ENCODE measurements at places on chromosomes 11 and 22.
A peak's percentile ranks its signal among the peaks of the same experiment; 100 is the strongest.

GRCh38 chr22:37051391-37052385 lies at the start of gene KCTD17:
Gene KCTD17, plus strand, starts transcription at chr22:37051742. Its CDS starts 19 bp downstream, at chr22:37051761.
- DNase-seq = peak; percentile 67

DNA sequence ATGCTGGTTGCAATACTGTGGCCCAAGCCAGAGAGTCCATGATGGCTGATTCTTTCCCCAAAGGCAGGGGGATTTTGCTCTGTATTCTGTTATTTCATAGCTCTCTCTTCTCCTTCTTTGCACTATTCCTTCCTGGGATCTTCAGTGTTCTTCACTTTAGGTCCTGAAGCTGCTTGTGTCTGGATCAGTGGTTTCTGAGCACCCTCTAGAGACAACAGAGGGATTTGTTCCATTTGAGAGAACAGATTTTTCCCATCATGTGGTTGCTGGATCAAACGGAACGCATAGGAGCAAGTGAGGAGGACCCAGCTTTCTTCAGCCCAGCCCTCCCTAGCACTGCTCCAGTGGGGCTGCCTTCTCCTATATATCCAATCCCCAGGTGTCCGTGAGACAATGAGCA lies 68.7 kb upstream of the SYN3 start:
- DNase-seq = no peak

DNA sequence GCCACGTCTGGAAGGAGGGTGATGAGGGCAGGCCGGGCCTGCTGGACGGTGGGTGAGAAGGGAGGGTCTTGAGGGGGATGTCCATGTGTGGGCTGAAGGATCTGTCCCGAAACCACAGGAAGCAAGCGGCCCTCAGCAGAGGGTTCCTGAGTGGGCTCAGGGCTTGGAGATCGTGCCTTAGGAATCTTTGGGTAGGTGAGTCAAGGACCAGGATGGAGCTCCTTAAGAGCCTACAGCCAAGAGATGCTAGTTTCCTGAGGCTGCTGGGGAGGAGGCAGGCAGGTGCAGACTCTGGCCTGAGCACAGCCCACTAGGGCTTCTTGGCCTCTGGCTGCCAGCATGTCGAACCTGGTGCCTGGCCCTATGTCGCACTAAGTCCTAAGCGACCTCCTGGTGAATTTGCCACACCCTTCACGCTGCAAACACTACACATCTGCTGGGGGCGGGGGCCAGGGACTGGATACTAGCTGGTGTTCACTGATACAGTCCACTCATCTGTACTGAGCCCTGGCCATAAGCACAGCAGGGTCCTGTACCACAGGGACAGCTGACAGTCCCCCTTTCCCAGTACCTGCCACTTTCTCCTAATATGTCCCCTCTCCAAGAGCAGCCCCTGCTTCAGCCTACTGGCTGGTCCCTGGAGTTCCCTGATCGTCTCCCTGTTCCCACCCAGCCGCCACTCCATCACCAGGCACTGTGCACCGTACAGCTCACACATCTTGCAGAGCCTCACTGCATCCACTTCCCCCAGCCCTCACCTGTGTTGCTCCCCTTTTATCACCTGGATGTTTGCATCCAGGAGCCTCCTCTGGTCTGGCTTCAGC lies 19.5 kb downstream of the GNAZ start:
- no peak for DNase-seq

DNA sequence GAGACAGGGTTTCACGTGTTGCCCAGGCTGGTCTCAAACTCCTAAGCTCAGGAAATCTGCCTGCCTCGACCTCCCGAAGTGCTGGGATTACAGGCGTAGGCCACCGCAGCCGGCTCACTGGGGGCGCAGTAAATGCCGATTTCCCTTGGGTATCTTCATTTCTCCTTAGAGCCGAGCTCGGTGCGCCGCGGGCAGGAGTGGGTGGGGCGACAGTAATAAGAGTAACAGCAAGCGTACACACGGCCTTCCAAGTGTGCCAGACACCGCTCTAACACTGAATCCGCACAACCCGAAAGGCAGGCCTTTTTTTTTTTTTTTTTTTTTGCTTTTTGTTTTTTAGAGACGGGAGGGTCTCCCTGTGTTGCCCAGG lies 500 bp upstream of the ADSL start:
- no peak for DNase-seq

DNA sequence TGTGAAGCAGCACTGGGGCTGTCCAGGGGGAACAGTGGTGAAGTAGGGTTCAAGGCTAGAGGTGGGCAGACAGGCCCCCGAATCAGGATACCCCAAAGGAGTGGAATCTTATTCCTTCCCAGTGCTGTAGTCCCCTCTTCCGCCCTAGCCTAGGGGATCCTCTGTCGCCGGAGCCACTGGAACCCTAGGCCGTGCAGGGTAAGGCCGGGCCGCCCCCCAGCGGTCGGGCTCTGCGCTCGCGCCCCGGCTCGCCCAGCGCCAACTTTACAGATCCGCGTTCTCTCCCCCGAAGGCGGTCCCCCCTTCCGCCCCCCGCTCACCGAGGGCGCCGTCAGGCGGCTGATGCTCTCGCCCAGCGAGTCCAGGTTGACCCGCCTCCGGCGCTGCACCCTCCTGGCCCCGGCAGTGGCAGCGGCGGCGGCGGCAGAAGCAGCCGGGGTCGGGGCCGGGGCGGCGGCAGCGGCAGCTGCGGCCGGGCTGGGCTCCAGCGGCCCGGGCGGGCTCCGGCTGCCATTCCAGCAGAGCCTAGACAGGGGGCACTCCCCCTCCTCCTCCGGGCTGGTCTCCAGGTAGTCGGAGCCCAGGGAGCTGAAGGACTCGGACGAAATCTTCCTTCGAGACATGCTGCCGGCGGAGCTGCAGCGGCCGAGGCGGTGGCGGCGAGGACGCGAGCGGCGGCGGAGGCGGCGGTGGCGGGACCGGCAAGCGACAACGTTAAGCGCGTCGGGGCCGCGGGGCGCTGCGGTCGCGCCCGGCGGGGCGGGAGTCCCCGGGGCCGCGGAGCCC lies 650 bp downstream of the GUCY1A2 start:
- peak; percentile 13 for DNase-seq
